ENCODE measurements at places on chromosomes 13 and 19.

DNA sequence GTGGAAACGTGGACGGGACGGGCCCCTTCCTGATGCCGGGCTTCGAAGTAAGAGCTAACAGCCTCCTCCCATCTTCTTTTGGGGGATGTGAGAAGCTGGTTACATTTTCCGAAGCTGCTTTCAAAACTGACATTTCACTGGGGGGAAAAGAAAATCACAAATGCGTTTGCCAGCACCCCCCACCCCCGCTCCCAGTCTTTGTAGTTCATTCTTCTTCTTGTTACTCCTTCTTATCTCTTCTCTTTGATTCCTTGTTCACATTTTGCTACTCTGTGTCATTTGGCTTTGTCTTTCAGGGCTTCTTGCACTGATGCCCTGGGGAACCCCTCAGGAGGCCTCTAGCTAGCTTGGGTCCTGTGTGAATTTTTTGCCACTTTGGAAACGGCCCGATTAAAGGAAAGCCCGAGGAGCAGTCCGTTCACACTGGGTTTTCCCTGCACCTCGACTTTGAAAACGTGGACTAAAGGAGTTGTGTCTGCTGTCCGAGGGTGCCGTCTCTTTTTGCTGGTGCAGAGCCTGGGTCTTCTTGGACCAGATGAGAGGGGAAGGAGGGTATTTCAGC, 1.3 kb downstream of the CARM1 start:
- DNase-seq = no peak

DNA sequence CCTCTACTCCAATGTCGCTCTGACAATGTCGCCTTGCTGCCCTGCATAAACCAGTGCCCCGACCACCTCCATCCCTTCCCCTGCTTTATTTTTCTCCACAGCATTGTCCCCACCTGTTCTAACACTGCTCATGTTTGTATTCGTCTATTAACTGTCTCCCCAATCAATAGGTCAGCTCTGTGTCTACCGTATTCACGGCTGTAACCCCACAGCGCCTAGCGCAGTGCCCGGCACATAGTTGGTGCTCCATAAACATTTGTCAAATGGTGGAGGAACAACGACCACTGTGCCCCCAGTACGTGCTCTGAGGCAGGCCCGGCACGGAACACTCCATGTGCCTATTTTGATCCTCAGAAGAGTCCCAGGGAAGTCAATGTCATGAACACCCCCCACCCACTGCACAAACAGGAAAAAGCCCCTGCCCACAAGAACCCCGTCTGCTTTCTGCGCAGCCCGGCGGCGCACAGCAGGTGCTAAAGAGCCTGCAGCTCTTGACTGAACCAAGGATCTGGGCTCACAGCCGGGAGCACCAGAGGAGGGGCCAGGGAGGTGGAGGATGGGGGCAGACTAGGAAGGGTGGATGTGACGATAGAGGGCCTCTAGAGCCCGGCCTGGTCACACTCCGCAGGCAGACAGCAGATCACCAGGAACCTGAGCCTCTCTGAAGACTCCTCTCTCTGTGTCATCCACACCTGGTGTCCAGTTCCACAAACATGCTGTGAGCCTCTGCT, 1.8 kb upstream of the CEACAM16 start:
- no peak for DNase-seq

DNA sequence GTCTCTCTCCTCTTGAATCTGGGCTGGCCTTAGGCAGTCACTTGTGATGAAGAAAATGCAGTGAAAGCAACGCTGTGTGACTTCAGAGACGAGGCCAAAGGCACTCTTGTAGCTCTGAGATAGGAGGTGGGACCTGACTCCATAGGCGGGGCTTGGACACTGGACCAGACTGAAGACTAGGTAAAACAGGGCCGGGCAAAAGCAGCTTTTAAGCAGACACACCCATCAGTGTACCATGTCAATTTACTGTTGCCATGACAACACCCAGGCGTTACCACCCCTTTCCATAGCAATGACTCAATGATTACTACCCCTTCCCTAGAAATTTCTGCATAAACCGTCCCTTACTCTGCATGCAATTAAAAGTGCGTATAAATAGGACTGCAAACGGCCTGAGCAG, 6.6 kb upstream of the EID2 start:
- no peak for DNase-seq

DNA sequence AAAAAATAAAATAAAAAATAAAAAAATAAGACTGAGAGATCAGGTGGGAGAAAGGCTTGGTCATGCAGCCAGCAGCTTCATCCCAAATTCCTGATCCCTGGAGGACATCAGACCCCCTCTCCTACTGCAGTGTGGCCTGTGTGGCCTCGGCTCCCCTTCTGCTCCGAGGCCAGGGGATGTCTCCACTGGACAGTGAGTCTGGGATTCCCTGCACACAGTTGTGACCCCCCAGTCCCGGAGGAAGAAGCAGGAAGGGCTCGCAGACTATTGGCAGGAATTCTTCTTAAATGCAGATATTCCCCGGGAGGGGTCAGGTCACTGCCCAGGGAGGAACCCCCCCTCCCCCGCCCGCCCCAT, 41.9 kb downstream of the ZNF627 start:
- DNase-seq = no peak

DNA sequence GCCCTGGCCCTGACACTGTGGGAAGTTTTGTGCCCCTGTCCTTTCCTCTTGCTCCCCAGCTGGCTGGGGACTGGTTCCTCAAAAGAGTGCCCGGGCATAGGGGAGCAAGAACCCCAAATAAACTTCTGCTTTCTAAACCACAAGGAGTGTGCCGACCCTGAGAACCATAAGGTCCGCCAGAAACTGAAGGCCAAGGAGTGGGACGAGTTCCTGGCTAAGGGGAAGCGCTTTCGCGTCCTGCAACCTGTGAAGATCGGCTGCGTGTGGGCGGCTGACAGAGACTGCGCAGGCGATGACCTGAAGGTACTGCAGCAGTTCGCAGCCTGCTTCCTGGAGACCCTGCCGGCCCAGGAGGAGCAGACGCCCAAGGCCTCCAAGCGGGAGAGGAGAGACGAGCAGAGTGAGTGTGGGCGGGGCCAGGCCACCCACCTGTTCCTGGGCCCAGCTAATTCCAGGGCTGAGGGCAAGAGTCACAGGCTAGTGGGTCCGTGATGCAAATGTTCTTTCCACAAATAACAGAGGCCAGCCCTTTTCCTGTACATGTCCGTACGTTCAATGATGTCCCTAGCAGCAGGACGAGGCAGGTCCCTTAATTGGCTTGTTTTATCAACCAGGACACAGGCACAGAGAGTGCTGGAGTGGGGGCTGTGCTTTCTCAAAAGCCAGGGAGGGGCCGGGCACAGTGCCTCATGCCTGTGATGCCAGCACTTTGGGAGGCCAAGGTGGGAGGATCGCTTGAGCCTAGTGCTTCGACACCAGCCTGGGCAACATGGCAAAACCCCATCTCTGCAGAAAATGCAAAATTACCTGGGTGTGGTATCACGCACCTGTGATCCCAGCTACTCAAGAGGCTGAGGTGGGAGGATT, 25.6 kb downstream of the UBXN6 start:
- no peak for DNase-seq

DNA sequence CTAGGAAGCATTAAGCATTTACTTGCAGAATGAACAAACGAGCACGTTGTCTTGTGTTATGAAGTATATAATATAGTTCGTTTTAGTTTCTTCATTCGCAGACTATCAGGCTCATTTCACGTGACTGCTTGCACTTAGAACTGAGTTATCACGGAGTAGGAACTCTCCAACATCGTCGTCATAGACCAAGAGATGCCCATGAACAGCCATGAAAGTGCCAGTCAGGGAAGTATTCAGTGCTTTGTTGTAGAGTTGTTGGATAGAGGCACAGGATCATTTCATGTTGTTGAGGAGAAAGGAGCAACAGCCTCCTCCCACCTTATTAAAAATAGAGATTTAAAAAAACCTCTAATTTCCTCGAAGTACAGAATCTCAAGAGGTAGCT, 977 bp upstream of the IL17D start:
- no peak for DNase-seq

DNA sequence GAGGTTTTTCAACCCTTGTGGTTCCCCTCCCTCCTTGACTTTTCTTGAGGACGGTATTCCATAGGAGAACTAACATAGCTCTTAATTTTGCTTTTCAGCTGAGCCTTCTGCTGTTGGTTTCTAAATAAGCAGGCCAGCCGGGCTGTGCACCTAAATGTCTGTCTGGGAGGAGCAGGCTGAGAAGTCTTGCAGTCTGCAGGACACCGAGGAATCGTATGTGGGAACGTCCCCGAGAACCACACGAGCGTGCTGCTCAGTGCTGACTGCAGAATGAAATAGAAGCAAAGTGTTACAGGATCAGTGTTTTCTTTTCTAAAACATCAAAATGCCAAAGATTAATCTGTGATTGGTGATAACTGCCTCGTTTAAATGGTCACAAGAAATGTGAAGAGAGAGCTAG, 69.9 kb downstream of the COG3 start:
- no peak for DNase-seq

GRCh38 chr19:6765738-6766356, 1.4 kb downstream of the SH2D3A start:
- DNase-seq = no peak

DNA sequence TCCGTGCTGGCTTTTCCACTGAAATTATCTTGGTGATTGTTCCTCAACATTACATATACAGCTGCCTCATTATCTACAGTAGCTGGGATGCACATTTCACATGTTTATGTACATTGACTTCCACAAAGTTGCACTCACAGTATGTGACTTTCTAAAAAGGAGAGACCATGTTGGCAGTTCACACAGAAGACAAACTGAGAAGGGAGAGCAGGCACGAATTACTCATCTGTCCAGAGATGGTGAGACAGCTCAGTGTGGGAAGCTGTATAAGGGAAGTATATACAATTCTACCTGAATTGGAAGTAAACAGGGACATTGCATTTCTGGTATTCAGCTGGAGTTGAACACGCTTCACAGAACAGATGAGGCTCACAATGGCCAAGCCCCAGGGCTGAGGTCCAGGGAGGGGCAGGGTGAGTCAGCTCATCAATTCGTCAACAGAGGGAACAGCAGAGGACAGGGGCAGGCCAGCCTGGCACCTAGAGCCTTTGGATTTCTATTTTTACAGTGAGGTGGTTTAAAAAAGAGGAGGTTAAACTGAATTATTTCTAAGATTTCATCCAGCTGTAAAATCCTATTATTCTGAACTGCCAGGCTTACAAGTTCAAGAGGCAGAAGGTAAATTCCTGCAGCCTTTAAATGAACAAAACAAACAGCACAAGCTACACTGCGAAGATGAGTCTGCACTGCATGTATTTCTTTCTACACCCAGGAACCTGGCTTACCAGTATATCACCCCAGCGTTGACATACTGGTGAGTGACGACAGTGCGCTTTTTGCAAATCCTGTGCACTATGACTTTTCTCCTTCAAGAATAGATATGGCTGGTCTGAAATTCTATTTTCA, 9.8 kb downstream of the PARP4 start:
- no peak for DNase-seq

DNA sequence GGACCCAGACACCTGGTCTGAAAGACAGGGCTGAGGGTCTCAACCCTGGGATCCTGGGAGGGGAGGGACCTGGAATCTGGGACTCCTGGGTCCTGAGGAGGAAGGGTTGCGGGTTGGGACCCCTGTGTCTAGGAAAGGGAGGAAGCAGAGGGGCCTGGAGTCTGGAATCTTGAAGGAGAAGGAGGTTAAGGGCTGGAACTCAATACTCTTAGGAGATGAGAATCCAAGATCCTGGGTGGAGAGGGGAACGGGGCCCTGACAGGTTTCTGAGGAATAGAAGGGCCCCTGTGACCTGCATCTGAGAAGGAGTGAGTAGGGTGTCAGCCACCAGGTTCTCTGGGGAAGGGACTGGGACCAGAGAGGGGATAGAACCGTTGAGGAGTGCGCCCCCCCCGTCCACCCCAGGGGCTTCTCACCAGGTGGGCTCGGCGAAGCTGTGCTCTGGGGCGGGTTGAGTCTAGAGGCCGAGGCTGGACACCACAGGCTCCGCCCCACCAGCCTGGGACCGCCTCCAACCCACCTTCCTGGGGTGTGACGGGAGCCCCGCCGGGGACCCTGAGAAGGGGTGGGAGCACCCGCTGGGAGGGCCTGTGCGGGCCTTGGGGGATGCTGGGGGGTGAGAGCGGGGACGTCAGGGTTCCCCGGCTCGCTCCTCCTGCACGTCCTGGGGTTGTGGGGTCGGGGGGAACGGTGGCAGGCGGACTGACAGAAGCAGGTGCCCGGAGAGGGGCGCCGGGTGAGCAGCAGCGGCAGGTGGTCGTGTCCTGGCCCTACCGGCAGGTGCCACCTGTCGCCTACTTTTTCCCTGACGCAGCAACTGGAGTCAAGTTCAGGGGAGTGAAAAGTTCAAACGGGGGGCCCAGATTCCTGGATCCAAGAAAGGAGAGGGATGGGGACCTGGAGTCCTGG, at the start of gene MAMSTR:
TSS of gene MAMSTR (minus strand) at position 463 of the 909 bp plus-strand sequence. CDS start 694 bp downstream, outside the sequence.
- no peak for DNase-seq

DNA sequence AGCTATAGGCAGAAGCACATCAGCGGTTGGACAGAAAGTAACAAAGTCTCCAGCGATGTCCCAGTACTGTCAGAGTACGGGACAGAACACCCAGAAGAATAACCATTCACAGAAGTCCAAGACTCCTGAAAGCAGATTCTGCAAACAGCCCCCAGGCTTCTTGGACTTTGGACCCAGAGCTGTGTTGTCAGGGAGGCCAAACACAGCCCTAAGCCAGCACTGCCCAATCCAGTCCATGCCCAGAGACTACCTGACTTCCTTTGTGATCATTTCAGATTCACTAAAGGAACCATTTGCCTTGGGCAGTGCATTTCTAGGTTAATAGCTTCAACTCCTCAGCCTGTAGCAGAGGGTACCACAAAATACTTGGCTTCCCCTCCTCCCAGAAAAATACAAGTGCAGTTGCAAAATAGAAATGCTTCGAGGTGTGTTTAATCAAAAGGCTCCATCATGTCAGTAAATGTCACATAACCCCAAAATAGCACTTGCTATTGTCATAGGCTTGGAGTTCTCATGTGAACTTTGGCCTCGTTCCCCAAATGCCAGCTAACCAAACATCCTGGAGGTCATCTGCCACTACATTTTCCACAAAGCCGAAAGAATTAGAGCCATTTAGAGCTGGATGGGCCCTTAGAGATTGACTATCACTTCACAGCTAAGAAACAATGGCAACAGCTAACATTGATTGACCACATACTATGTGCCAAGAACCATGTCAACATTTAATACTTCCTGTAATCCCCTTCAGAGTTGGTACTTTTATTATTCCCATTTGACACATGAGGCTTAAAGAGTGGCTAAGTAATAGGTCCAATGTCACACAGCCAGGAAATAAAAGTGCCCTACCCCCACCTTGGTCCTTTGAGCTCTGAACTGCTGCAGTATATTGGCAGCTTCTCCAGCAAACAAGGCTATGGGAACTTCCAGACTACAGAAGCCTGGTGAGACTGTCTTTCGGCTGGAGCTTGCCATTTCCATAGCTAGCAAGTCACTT, 329.9 kb downstream of the FOXO1 start:
- DNase-seq = no peak

- DNase-seq = no peak
Measured at GRCh38 chr19:32837531-32837930, 32.0 kb downstream of the SLC7A9 start.

DNA sequence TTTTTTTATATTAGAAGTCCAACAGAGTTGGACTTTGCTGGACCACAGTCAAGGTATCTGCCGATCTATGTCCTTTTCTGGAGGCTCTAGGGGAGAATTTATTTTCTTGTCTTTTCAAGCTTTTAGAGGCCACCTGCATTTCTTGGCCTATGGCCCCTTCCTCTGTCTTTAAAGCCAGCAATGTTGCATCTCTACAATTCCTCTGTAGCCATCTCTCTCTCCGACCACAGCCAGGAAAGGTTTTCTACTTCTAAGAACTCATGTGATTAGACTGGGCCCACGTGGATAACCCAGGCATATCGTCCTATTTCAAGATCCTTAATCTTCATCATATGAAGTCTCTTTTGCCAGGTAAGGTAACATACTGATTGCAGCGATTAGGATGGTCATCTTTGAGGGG, 43.5 kb upstream of the RGCC start:
- no peak for DNase-seq

GRCh38 chr13:97654236-97654635, 220.3 kb downstream of the RAP2A start:
- no peak for DNase-seq

Measured in GM06990 (cell line).